ENCODE measurements at places on chromosomes 7 and 10. TPM values are rescaled to one million over a fixed set of nuclear protein-coding genes. Genes with fewer than 3 reads are reported as not detected.

ARHGEF35 gene
- total RNA-seq = 0.94 TPM

FZD8 gene
- 8.2 TPM for total RNA-seq

TMEM236 gene
- 0.30 TPM for total RNA-seq

LIPF gene
- not detected for total RNA-seq

H2AZ2 gene
- 261 TPM for total RNA-seq

EN2 gene
- total RNA-seq = not detected

C10orf53 gene
- total RNA-seq = not detected

ASB4 gene
- 8.7 TPM for total RNA-seq

MMP21 gene
- total RNA-seq = not detected

AKR1B15 gene
- total RNA-seq = not detected

AOC1 gene
- total RNA-seq = 0.17 TPM

PHKG1 gene
- 30.4 TPM for total RNA-seq

HECW1 gene
- not detected for total RNA-seq

NUPR2 gene
- not detected for total RNA-seq

SPOCK2 gene
- 12.7 TPM for total RNA-seq

NFE2L3 gene
- 0.94 TPM for total RNA-seq

PPP1R3A gene
- total RNA-seq = 127 TPM

DGKB gene
- total RNA-seq = 0.47 TPM

PLXDC2 gene
- 12.4 TPM for total RNA-seq

SSMEM1 gene
- not detected for total RNA-seq

NKX1-2 gene
- total RNA-seq = not detected

HABP2 gene
- not detected for total RNA-seq
